ENCODE measurements at places on chromosomes 3 and 15.
A peak's percentile ranks its signal among the peaks of the same experiment; 100 is the strongest.

GRCh38 chr3:111781561-111782446 lies 77.3 kb upstream of the PHLDB2 start:
- DNase-seq, result no peak

DNA sequence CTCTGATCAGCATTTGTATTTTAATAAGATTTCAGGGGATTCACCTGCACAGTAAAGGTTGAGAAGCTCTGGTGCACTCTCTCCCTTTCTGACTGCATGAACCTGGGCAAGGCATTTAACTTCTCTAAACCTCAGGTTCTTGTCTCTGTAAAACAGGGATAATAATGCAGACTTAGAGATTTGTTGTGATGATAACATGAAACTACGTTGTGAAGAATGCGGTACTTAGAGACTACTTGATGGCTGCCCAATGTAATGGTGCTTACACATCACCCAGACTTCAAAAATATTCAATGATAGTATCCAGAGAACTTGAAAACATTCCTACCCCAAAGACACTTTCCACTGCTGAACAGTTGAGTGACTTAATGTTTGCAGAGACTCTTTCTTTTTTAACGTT lies 19.8 kb upstream of the TNFSF10 start:
- DNase-seq, result no peak

DNA sequence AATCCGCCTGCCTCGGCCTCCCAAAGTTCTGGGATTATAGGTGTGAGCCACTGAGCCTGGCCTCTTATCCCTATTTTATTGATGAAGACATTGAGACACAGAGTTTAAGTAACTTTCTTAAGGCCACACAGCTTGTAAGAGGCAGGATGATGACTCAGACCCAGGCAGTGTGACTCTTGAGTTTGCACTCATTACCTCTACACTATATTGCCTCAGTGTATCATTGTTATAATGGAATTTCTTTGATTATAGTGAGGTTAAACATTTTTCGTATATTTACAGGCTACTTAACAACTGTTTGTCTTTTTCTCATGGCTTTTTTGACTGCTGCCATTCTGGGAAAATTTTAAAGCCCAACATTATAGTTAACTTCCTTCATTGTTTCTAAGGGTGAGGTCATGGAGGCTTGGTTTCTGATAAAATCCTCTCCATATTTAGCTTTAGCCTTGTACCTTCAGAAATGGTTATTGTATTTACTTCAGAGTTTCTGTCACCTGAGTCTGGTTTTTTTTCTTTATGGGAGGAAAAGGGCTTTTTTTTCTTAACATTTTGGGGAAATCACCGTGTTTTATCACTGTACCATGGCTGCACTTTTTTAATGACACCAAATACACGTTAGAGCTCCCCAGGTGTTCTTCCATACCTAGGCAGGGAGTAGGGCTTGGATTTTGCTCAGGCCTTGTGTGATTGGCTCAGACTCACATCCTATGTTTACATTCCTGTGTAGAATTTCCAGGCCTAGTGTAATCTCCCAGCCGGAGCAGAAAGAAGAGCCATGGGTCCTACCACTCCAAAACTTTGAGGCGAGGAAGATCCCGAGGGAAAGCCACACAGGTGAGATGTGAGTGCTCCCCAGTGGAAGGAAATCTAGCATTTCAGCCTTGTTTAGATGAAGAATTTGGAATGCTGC lies 6.3 kb downstream of the ZNF774 start:
- no peak for DNase-seq

DNA sequence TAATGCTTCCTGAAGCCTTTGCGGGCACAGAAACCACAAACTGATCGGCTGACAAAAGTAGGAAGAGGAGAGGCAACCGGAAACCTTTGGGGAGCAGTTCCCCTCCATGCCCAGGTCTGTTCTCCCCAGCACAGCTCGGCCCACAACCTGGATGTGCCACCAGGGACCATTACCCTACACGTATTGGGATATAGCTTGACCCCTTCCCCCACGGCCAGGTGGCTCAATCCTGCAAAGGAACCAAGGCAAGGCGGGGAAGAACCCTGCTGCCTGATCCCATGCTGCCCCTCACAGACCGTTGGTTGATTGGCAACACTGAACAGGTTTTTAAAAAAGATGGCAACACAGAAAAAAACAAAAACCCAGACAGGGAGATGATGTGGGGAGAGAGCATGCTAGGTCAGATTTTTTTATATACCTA lies 19.7 kb upstream of the TCAIM start:
- DNase-seq, result no peak

DNA sequence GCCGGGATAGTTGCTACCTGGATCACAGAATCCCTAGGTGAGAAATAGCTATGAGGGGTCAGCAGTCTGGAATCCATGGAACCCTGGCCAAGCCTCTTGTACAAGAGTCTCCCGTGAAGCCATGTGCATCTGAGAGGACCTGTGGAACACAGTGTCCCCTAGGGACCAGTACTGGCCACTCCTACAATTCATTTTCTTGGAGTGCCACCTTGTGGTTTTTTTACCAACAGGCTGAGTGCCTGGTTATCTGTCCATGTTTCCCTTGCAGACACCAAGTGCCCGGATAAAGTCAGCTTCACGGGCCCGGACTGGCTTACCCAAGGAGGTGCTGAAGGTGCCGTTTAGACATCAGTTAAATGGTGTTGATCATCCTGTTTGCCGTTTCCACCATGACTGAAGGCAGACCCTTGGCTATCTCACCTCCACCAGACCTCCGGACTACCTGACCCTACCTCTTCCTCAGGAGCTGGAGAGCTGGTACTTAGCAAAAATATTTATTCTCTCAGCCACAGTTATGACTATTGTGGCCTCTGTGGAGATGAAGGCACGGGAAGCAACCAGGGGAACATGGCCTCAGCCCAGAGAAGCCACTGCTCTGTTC lies 93.9 kb downstream of the RBPMS2 start:
- DNase-seq, result peak; percentile 67

DNA sequence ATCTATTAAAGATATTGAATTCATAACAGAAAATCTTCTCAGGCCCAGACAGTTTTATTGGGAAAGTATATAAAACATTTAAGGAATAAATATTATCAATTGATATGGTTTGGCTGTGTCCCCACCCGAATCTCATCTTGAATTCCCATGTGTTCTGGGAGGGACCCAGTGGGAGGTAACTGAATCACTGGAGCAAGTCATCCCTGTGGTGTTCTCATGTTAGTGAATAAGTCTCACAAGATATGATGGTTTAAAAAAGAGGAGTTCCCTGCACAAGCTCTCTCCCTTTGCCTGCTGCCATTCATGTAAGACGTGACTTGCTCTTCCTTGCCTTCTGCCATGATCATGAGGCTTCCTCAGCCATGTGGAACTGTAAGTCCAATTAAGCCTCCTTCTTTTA lies 160.5 kb downstream of the ANO10 start:
- no peak for DNase-seq

DNA sequence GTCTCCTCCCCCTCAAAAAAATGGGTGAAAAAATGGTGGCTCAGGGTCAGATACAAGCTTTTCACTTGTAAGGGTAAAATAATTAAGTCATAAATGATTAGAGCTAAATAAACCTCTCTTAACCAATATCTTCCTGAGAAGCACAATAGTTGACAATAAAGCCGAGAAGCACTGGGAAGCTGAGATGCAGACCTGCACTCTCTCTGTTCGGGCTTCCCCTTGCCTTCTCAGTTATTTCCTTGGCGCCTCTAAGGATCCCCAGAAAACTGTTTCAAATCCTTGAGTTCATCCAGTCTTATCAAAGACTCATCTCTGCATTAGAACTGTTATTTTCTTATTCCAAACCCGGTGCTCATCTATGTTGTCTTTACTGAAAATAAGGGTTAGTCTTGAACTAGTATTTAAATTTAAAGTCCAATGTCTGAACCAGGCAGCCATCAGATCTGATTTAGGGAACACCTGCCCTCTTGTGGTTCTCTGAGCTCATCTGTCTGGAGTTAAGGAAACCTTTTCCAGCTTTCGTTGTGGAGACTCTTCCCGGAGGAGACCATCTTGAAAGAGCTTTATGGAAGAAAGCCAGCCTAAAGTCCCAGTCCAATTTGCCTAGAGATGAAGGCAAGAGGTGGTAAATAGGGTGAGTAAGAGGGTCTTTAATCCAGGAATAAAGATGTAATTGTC lies 256.4 kb upstream of the MCTP2 start:
- DNase-seq, result no peak

GRCh38 chr15:61983081-61983480 lies 77.2 kb downstream of the VPS13C start:
- no peak for DNase-seq

All from ecto neural progenitor cell (in vitro differentiated cells).